GM13976 (cell line): ENCODE measurements at places on chromosomes 1 and 21.

- peak; percentile 41 for DNase-seq
Measured at GRCh38 chr1:37035796-37036666, 1.7 kb upstream of the GRIK3 start.

GRCh38 chr1:17957588-17958267 is 149.9 kb upstream of the IGSF21 start:
- DNase-seq: no peak

- no peak for DNase-seq
Measured at GRCh38 chr1:33147997-33148314, 33.9 kb downstream of the TRIM62 start.

- DNase-seq: peak; percentile 45
Measured at GRCh38 chr1:94925561-94926125, 1.3 kb downstream of the CNN3 start.

DNA sequence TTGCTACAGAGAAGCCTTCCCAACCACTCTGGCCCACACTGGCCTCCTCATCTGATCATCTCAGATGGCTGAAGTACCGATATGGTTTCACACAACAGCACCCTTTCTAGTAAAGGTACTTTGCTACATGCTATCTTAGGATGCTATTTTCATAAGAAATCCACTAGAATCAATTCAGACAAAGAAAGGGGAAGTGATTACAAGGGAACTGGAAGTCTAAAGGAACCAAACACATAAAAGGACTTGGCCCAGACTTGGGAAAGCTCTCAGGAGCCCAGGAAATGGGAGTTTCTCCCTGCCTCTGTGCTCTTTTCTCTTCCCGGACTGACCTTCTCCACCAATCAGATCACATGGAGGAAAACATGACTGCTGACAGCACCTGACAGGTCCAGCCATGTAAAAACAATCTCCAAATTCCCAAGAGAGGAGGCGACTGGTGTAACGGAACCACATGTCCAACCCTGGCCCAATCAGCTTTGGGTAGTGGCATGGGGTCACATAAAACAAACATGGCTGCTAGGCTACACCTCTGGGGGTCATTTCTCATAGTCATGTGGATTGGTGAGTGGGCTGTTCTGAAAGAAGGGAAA is 12.7 kb upstream of the FOXE3 start:
- no peak for DNase-seq

DNA sequence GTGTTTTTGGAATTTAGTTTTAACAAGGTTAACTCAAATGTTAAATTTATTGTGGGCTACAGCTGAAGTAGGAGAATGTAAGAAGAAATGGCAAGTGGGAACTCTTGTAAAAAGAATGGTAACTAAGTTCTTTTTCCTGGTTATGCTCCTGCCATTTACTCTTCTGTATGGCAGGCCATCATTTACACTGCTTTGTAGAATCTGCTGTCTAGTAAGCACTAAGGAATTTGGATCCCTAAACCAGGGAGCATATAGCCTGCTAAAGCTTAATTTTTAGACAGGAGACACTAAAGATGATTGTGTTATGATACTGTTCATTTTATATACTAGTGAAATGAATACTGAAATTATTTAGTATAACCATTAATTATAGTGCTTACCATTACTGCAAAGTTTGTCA is 85.3 kb downstream of the CAMTA1 start:
- no peak for DNase-seq

DNA sequence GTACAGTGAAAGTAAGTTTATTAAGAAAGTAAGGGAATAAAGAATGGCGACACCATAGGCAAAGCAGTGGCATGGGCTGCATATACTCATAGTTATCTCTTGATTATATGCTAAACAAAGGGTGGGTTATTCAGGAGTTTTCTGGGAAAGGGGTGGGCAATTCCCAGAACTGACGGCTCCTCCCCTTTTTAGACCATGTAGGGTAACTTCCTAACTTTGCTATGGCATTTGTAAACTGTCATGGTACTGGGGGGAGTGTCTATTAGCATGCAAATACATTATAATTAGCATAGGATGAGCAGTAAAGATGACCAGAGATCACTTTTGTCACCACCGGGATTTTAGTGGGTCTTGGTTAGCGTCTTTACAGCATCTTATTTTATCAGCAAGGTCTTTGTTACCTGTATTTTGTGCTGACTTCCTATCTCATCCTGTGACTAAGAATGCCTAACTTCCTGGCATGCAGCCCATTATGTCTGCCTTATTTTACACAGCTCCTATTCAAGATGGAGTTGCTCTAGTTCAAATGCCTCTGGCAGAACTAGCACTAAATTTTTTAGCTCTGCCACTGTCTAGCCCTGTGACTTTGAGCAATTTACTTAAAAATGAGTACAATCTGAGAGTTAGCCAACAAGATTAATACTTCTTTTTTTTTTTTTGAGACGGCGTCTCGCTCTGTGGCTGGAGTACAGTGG is 110.3 kb upstream of the PALMD start:
- no peak for DNase-seq
